Uterus (tissue), 4 donors: ENCODE measurements at places on chromosomes 3 and 15. TPM values are rescaled to one million over a fixed set of nuclear protein-coding genes. Genes with fewer than 3 reads are reported as not detected.

DNA sequence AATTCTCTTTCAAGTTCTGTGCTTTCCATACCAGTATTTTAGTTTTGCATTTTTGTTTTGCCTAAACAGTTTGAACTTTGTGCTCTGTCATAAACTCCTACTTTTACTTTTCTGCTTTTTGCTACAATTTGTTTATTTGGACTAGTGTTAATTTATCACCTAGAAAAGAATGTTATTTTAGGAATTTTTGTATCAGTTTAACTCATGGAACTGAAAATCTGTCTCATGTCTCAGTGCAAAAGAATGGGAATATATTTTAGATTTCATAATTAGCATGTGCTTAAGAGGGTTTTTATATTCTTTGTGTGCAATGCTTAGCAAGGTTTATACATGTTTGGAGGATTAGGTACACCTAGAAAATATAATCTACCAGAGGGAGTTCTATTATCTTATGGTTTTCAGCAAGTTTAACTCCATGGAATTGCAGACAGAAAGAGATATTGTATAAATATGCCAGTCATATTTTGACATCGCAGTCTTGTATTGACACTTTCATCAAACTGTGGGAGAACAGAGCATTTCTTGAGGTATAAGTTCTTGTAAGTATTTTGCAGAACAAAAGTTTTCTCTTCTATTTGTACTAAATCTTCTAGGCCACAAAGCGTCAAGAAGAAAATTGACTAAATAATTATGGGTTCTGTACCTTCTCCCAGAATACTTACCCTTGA is 409.9 kb downstream of the RBMS3 start:
- no peak for DNase-seq

GRCh38 chr15:95739131-95739530 is 591.4 kb upstream of the NR2F2 start:
- no peak for DNase-seq

DNA sequence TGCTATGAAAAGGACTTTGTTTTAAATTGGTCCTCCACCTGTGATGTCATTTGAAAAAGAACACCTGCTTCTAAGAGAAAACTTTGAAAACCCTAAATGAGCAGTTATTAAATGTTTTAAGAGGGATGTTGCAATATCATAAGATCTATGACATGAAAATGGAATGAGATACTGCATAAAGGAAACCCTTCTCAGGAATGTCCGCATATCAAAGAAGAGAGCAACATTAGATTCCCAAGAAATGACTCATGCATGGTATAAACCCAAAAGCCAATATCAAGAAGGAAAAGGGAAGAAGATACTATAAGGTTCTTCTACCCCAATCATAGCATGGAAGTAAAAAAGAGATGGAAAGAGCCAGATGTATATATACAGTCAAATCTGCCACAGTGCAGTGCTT is 627.5 kb upstream of the LMCD1 start:
- no peak for DNase-seq

DNA sequence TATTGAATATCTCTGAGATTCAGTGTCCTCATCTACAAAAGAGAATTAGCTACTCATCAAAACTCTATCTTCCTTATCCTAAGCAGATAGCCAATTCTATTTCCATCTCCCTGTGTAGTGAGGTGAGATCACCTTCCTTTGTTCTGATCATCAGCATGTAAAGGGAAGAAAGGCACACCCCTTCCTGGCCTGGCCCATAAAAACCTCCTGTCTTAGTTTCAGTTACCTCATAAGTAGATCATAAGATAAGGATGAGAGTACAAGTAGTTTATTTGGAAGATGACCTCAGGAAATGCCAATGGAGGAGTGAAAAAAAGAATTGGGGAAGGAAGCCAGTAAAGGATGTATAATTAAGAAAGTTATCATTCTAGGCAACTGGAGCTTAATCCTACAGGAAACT is 114.5 kb upstream of the GADL1 start:
- no peak for DNase-seq

- DNase-seq = no peak
Measured at GRCh38 chr15:35737441-35737840, 191.5 kb upstream of the DPH6 start.

GRCh38 chr3:119408243-119408950 is 55.0 kb downstream of the TMEM39A start:
- DNase-seq = no peak

ECE2 gene
- not detected for total RNA-seq

- DNase-seq = no peak
Measured at GRCh38 chr15:63189941-63190768, 749 bp downstream of the RAB8B start.

GRCh38 chr3:68045976-68046375 is 391.6 kb upstream of the SUCLG2 start:
- DNase-seq = no peak

DNA sequence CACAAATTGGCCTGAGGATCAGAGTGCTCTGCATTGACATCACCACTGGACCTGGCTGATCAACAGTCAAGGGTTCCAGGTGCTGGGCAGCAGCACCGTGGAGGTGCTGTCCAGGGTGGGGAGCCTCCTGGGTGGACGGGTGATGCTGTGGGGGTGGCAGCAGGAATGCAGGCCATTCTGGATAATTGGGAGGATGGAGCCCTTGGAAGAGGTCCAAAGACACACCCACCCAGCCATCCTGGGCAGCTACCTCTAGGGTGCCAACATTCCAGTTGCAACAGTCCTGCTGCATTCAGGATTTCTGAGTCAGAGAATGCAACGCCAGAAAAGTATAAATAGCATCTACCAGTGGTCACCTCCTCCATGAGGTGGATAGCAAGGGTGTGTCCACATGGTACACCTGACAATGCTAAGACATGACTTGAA is 26.8 kb downstream of the STARD5 start:
- DNase-seq = no peak

GOLGA8M gene
- 4.2 TPM for total RNA-seq

BCL2A1 gene
- 12.6 TPM for total RNA-seq
